Activated CD4-positive, alpha-beta T cell treated with anti-CD3 and anti-CD28 coated beads, Interleukin-2, amount 10 ng/mL, durations not matched to agents 24 days and 14 days (primary cell): ENCODE measurements at places on chromosomes 13 and 19. TPM values are rescaled to one million over a fixed set of nuclear protein-coding genes. Genes with fewer than 3 reads are reported as not detected.

RFPL4A gene
- total RNA-seq, result not detected in 2 replicates

ADAMTSL5 gene
- total RNA-seq, result 5.4 and 6.6 TPM in 2 replicates

GAS6 gene
- total RNA-seq, result 0.17 and 0.54 TPM in 2 replicates

TMEM86B gene
- total RNA-seq, result 6.8 and 7.7 TPM in 2 replicates

TBXA2R gene
- 0.42 and 0.50 TPM in 2 replicates for total RNA-seq

PLPPR3 gene
- total RNA-seq, result not detected in 2 replicates

ZNF667 gene
- not detected in 2 replicates for total RNA-seq

TMEM259 gene
- total RNA-seq, result 154 and 156 TPM in 2 replicates

ZNF99 gene
- total RNA-seq, result not detected in 2 replicates

- no peak for DNase-seq
Observed at GRCh38 chr13:85108356-85108755, 690.9 kb downstream of the SLITRK6 start.

GRCh38 chr13:103403148-103403740, 337.0 kb upstream of the SLC10A2 start:
- DNase-seq, result no peak

DNA sequence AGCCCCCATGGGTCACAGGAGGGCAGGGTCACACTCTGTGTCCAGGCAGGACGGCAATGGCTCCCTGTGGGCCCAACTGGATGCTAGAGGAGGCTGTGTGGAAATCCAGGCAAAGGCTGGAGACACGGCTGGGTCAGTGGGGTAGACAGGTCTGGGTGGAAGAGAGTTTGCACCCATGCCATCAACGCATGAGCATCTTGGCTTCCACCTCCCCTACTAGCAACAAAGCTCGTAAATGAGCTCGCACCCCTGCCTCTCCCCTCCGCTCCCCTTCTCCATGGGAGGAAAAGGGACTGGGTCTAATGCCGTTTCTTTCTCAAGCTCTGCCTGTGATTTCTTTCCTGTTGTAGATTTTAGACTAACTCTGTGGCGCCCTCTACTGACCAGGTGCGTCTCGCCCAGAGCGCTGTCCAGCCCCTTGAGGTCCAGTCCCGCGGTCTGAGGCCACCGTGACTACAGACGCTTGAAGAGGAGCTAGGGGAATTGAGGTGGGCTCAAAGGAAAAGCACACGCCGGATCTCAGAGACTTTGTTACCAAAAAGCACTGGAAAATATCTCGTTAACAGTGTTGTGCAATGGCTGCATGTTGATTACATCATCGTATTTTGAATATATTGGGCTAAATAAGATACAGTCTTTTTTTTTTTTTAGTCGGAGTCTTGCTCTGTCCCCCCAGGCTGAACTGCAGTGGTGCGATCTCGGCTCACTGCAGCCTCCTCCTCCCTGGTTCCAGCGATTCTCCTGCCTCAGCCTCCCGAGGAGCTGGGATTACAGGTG, 50.7 kb upstream of the USP29 start:
- no peak for DNase-seq

DNA sequence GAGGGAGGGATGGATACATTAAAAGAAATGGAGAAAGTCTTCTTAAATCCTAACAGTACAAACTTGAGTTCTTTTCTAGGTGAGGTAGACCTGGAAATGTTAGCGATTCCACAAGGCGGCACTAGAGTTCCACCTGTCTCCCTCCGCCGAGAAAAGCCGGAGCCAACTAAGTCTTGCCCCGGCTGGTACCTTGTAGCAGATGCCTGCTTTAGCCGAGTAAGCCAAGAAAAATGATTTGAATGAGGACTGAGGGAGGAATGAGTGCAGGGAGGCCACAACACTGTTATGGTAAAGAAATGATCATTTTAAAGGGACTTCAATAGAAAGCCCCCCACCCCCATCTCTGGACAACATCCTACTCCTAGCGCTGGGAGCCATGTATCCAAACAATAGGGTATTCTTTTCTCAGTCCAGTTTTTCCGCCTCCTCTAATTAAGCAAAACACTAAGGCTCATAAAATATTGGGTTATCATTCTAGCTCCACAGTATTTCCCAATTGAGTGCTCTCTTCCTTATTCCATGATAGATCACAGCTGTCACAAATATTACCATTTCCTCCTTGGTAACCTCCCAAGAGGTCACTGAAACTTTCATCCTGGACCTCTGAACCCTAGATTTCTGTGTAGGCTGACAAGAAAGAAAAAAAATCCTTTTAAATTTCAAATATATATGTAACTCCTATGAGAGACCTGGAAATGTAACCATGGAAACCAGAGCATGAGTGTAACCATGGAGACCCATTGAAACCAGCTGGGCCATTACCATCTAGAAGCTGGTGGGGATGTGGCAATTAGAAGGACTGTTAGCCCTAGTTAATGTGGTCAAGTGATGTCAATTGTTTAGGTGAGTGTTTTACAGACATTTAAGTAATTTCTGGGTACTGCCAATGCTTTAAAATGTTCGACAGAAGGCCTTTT, 58.3 kb downstream of the GPALPP1 start:
- peak; percentile 92 for DNase-seq

DNA sequence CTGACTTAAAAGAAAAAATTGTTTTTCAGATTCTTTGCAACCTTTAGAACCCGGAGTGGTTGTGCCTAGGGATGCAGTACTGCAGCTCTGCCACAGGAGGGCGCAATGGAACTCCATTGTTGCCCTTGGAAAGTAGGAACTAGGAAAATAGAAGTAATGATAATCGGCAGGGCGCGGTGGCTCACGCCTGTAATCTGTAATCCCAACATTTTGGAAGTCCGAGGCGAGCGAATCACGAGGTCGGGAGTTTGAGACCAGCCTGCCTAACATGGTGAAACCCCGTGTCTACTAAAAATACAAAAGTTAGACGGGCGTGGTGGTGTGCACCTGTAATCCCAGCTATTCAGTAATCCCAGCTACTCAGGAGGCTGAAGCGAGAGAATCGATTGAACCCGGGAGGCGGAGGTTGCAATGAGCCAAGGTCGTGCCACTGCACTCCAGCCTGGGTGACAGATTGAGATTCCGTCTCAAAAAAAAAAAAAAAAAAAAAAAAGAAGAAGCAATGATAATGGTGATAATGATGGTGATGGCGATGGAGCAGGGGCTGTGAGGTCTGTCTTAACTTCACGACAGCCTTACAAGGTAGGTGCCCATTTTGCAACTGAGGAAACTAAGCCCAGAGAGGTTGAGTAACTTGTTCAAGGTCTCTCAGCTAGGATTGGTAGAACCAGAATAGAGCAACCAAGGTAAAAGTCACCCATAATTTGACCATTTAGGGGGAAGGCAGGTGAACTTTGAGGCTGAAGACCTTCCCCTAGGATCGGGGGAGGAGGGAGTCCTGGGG, 5.5 kb upstream of the ADAMTS10 start:
- peak; percentile 89 for DNase-seq

GRCh38 chr19:58559275-58560006, 1.0 kb upstream of the UBE2M start:
- DNase-seq, result peak; percentile 91

GRCh38 chr13:88857256-88857655, 1186.1 kb downstream of the SLITRK5 start:
- DNase-seq, result no peak

GRCh38 chr13:106090001-106090400, 445.5 kb downstream of the EFNB2 start:
- DNase-seq, result no peak

DNA sequence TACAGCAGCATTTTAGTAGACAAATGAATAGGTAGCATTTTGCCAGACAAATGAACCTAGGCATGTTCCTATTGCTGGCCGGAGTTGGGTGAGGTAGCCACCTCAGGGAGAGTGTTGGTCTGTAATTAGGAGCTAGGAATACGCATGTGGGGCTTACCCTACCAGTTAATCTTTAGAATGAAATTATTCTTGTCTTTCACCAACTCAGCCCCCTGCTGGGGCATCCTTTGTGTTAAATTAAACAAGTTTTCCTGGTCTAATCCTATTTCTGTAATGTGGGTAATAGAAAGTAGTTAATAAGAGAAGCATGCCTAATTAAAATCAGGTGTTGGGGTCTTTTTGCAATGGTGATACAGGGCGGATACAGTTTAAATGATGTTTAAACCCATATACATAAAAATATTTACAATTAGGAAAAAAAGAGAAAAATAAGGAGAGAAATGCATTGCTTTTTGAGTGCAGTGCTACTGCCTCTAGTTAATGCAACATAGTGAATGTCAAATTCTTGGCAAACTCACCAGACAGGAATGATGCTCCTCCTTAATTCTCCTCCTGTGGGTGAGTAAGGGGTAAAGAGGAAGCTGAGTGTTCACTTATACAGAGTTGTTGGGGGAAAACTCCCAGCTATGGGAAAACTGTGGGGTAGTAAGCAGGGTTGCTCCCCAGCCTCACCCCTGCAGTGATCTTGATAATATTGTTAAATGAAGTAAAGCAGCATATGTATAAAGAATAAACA, 276.4 kb upstream of the EDNRB start:
- no peak for DNase-seq

DNA sequence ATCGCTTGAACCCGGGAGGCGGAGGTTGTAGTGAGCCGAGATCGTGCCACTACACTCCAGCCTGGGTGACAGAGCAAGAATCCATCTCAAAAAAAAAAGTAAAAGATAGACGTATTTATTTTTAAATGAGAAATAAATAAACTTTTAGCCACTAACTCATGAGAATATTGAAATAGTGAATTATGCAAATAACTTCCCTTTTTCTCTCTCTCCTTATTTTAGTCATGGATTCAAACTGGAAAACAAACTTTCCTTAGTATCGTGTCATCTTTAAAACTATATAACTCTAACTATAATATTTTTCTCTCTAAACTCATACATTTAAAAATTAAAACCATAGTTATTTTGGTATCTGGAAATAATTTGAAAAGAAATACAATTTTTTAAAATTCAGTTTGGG, 96.1 kb downstream of the FRY start:
- no peak for DNase-seq

DNA sequence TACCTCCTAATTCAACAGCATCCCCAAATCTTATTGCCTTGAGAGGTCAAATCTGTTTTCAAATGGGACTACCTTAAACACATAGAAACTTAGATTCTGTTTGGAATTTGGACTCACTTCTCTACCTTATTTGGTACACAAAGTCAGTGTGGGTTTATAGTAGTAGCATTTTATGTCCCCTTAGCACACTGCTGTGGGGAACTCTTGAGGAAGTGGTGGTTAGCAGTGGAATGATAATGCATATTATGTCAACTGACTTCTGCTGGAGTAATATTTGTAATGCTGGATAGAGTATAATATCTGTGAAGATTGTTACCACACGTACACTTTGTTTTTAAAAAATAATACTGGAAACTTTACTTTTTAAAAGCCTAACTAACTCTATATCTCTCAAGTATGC, 386.3 kb downstream of the NDFIP2 start:
- DNase-seq, result no peak

- DNase-seq, result peak; percentile 66
Observed at GRCh38 chr13:20174656-20175405, 14.0 kb upstream of the GJA3 start.

- DNase-seq, result no peak
Observed at GRCh38 chr19:49741210-49741844, 21.8 kb downstream of the TSKS start.

GRCh38 chr19:29173896-29174295, 39.1 kb downstream of the UQCRFS1 start:
- DNase-seq, result no peak
